ENCODE measurements at places on chromosomes 6 and 20. TPM values are rescaled to one million over a fixed set of nuclear protein-coding genes. Genes with fewer than 3 reads are reported as not detected.
A peak's percentile ranks its signal among the peaks of the same experiment; 100 is the strongest.

DNA sequence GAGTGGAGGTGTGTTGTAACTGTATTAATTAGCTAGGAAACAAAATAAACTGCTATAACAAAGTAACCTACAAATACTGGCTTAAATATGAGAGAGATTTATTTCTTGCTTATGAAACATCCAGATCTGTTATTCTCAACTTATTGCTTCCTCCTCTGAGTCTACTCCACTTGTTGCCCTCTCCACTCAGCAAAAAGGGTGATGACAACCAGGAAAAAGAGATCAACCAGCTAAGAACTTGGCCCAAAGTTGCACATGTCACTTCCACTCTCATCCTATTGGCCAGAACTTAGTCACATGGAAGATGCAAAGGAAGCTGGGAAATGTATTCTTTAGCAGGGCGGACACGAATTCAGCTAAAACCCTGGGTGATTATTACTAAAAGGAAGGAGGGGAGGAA, 5.2 kb upstream of the TP53RK start:
- H3K27me3 ChIP-seq, result no peaks in the 10 kb centered on the region
- H3K27ac ChIP-seq, result no peak overlapping the region
- H3K4me1 ChIP-seq, result no peaks in the 10 kb centered on the region
- no peaks in the 10 kb centered on the region for H3K36me3 ChIP-seq
- DNase-seq, result no peak
- H3K4me3 ChIP-seq, result no peak overlapping the region

DNA sequence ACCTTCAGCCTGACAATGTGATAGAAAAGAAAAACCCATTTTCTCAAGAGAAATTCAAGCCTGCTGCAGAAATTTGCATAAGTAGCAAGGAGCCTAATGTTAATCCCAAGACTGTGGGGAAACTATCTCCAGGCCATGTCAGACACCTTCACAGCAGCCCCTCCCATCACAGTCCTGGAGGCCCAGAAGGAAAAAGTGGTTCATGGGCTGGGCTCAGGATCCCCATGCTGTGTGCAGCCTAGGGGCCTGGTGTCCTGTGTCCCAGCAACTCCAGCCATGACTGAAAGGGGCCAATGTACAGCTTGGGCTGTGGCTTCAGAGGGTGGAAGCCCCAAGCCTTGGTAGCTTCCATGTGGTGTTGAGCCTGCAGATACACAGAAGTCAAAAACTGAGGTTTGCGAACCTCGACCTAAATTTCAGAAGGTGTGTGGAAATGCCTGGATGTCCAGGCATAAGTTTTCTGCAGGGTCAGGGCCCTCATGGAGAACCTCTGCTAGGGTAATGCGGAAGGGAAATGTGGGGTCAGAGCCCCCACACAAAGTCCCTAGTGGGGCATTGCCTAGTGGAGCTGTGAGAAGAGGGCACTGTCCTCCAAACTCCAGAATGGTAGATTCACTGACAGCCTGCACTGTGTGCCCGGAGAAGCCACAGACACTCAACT, 11.8 kb downstream of the ZBTB9 start:
- H3K27ac ChIP-seq, result no peak overlapping the region
- H3K4me3 ChIP-seq, result no peak overlapping the region
- H3K4me1 ChIP-seq, result no peaks in the 10 kb centered on the region
- no peaks in the 10 kb centered on the region for H3K36me3 ChIP-seq
- no peaks in the 10 kb centered on the region for H3K27me3 ChIP-seq

DNA sequence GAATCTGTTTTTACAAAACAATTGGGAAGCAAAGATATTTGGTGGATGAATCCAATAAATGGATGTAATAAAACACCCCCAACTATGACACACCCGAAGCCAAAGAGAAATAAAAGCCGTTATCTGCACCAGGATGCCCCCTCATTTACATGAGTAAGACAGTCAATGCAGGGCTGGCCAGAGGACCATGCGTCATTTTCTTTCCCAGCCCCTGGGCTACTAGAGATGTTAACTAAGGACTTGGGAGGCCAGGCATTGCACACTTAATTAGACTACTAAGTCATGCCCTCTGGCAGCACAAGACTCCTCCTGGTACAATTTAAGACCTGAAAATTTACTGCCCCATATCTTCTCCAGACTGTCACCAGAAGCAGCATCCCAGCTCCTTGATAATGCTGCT, 3.2 kb downstream of the LEMD2 start:
- DNase-seq, result no peak
- no peak overlapping the region for H3K27ac ChIP-seq
- H3K4me3 ChIP-seq, result no peak overlapping the region
- peaks cover 2% of the 10 kb centered on the region for H3K36me3 ChIP-seq
- H3K4me1 ChIP-seq, result peaks cover 21% of the 10 kb centered on the region

CFAP206 gene
- not detected for total RNA-seq

C4A gene
- 466 TPM for total RNA-seq

DNA sequence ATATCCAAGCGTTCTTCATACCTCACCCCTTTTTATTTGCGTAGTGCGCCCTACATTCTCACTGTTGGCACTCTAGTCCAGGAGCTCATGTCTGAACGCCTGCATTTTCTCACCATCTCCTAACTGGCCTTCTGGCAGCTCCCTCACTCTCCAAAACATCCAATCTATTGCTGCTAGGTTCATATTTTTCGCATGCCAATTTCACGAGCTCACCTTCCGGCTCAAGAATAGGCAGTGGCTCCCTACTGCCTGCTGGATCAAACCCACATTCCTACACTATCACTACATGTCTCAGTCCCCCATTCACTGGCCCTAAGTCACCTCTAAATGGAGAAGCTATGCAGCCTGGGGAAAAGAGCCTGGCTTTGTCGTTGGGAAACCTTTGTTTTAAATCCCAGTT, 115.0 kb downstream of the IPCEF1 start:
- no peak overlapping the region for H3K4me3 ChIP-seq
- H3K27ac ChIP-seq, result no peak overlapping the region
- H3K36me3 ChIP-seq, result no peaks in the 10 kb centered on the region
- H3K27me3 ChIP-seq, result no peaks in the 10 kb centered on the region
- no peaks in the 10 kb centered on the region for H3K4me1 ChIP-seq

DNA sequence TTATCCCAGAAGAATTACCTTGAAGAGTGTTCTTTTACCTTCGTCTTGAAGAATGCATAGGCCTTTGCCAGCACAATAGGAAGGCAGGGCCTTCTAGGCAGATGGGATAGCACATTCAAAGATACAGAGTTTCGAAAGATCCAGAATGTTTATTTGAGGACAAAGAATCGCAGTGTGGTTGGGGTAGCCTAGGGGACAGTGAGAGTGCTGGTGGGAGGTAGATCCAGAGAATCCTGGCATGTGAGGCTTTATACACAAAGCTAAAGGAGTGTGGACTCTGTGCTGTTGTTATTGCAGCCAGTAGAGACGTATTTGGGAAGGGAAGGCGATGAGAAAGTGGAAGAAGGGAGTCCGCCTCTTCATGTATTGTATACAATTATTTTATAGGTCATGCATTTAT, 186.6 kb downstream of the FARS2 start:
- no peaks in the 10 kb centered on the region for H3K36me3 ChIP-seq
- H3K27me3 ChIP-seq, result no peaks in the 10 kb centered on the region
- no peak overlapping the region for H3K27ac ChIP-seq
- H3K4me3 ChIP-seq, result no peak overlapping the region
- no peak for DNase-seq
- H3K4me1 ChIP-seq, result peaks cover 3% of the 10 kb centered on the region

SEL1L2 gene
- not detected for total RNA-seq

SLC26A8 gene
- not detected for total RNA-seq

GRCh38 chr6:6994796-6995195, 113.0 kb upstream of the RREB1 start:
- no peak overlapping the region for H3K4me3 ChIP-seq
- no peaks in the 10 kb centered on the region for H3K36me3 ChIP-seq
- peaks cover 14% of the 10 kb centered on the region for H3K4me1 ChIP-seq
- DNase-seq, result no peak
- no peaks in the 10 kb centered on the region for H3K27me3 ChIP-seq

GRCh38 chr6:158958504-158959386, 41.3 kb downstream of the RSPH3 start:
- H3K27me3 ChIP-seq, result no peaks in the 10 kb centered on the region
- no peak overlapping the region for H3K4me3 ChIP-seq
- no peak for DNase-seq
- no peaks in the 10 kb centered on the region for H3K36me3 ChIP-seq
- H3K27ac ChIP-seq, result no peak overlapping the region
- H3K4me1 ChIP-seq, result peaks cover 4% of the 10 kb centered on the region

PKIG gene
- 11.0 TPM for total RNA-seq

AIG1 gene
- 17.6 TPM for total RNA-seq

DNA sequence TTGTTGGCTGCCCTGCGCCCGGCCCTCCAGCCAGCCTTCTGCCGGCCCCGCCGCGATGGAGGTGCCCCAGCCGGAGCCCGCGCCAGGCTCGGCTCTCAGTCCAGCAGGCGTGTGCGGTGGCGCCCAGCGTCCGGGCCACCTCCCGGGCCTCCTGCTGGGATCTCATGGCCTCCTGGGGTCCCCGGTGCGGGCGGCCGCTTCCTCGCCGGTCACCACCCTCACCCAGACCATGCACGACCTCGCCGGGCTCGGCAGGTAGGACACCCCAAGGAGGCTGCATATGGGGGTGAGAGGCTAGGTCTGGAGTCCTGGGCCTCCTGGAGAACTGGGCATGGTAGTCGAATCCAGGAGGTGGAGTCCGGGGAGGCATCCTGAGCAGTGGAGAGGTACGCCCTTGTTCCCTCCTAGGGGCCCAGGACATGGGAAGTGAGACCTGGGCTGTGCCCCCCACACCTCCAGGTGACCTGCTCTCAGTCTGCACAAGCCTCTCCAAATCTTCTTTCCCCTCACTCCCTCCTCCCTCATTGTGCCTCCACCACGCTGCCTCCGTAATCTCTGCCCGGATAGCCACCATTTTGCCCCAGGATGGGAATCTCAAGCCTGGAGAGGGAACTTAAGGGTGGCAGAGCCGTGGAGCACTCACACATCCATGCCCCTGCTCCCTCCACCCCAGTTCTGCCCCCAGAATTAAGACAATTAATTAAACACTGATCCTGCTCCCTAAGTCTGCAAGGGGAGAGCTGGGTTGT, 541 bp downstream of the CDC25B start:
- H3K4me3 ChIP-seq, result peak overlapping the region; percentile 54
- no peak for DNase-seq
- H3K27me3 ChIP-seq, result no peaks in the 10 kb centered on the region
- H3K4me1 ChIP-seq, result no peaks in the 10 kb centered on the region

DNA sequence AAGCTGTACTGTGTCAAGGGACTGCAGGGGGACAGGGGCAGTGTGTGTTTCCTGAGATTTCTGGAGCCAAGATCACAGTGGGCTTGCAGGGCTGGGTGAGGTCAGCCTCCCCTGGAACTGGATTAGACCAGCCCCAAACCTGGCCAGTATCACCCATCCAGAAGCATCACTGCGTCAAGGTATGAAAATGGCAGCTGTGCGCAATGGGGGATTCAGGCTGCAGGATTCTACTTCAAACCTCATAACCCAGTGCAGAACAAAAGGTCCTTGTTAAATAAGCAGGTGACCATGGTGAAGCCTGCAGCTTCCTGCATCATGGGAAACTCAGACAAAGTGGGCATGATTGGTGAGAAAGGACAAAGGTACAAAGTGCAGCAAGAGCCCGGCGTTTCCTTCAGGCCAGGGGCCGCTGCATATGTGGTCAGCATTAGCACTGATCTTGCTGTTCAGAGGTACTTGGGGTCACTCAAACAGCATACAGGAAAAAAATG, 33.4 kb downstream of the TRAF3IP2 start:
- no peak overlapping the region for H3K4me3 ChIP-seq
- no peak for DNase-seq
- H3K27ac ChIP-seq, result no peak overlapping the region
- no peaks in the 10 kb centered on the region for H3K4me1 ChIP-seq
- H3K27me3 ChIP-seq, result no peaks in the 10 kb centered on the region
- H3K36me3 ChIP-seq, result peaks cover 19% of the 10 kb centered on the region

DNA sequence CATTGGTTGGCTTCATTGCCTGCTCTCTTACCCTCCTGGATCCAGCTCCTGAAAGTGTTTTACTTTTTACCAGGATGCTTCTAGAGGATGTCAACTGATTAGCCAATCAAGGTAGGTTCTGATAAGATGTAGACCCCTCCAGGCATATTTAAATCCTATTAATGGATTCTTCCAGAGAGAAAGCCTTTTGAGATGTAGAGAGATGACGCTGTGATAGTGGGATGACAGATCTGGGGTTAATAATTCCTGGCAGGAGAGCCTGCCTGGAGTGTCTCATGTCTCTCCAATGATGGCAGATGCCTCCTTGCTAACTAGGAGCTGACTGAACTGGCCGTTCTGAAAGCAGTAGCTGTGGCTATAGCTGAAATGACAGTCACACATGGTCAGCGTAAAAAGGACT, 116.9 kb upstream of the DTNBP1 start:
- H3K4me3 ChIP-seq, result no peak overlapping the region
- no peaks in the 10 kb centered on the region for H3K4me1 ChIP-seq
- no peak overlapping the region for H3K27ac ChIP-seq
- DNase-seq, result no peak
- no peaks in the 10 kb centered on the region for H3K27me3 ChIP-seq
- H3K36me3 ChIP-seq, result no peaks in the 10 kb centered on the region

DLK2 gene
- total RNA-seq, result 1.1 TPM

GABRR1 gene
- total RNA-seq, result not detected

PPIL6 gene
- 2.3 TPM for total RNA-seq

DNA sequence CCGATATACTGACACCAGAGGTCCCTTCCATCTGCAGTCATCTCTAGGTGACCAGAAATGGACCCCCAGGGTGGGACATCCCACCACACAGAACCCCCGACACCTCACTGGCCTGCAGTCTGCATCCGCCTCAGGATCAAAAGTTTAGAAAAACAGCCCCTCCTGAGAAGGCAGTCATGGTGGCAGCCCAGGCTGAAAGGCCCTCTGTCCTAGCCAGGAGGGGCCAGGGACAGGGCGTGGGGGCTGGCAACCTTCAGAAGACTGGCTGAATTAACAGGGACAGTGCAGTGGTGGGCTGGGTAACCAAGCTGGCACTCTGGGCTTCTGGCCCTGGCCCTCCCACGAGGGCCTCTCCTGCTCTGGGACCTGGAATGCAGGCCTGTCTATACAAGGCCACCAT, 34.3 kb upstream of the MDFI start:
- DNase-seq, result no peak
- H3K4me3 ChIP-seq, result no peak overlapping the region
- H3K27me3 ChIP-seq, result no peaks in the 10 kb centered on the region
- no peak overlapping the region for H3K27ac ChIP-seq

- no peaks in the 10 kb centered on the region for H3K27me3 ChIP-seq
- H3K36me3 ChIP-seq, result no peaks in the 10 kb centered on the region
- no peak for DNase-seq
- H3K4me3 ChIP-seq, result no peak overlapping the region
- no peak overlapping the region for H3K27ac ChIP-seq
Observed at GRCh38 chr6:118494091-118494490, 54.0 kb upstream of the PLN start.
